ENCODE measurements at places on chromosomes 4 and X.

DNA sequence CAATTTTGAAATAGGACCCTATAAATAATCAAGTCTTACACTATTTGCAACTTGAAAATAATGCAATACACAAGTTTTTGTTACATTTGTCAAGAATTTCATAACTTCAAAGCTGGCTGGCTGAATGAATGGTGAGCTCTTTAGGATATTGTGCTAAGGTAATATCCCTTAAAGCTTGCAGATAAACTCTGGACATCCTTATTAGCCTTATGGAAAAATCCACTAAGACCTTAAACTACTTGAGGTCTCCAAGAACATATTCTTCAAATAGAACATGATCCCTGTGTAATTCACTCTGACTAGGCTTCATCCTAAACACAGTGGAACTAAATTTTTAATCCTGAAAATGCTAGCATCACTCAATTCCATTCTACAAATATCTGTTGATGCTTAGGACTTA is 199.3 kb downstream of the PACRGL start:
- DNase-seq: no peak

DNA sequence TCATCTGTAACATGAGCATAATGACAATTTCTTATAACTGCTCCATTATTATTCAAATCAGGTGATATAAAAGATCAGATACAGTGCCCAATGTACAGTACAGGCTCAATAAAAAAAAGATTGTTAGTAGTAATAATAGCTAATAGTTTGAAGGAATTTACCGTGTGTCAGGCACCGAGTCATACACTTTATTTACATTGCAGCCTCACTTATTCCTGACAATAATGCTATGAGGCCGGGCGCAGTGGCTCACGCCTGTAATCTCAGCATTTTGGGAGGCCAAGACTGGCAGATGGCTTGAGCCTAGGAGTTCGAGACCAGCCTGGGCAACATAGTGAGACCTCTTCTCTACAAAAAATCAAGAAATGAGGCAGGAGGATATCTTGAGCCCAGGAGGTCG is 10.1 kb upstream of the MAP7D3 start:
- DNase-seq: no peak

DNA sequence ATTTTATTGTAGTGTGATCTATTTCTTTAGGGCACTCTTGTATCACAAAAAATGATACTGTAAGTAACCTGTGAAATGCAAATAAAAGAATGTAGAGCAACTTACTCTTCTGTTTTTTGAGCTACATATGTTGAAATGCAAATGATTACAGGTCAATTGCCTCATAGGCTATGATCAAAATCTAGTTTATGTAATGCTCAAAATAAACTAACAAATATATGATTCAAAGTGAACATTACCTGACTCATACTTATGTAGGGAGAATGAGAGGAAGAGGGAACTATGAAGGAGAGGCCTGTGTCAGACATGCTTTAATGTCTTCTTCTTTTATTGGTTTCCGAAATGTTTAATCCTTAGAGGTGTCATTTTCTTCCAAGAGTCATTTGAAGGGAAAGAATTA is 5.0 kb upstream of the RPS6KA3 start:
- no peak for DNase-seq

DNA sequence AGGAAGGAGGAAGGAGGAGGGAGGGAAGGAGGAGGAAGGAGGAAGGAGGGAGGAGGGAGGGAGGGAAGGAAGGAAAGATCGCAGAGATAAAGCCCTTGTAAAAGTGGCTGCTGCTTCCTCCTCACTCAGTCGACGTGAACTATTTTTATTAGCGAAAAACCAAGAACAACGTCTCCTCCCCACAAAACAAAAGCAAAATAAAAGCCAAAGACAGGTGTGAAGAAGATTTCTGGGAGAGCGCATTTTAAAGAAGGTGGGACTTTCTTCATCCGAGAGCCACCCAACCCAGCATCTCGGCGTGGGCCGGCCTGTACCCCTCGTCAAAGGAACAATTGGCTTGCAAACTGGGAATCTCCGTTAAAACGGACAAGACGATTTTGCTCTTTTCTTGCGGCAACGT is 40.7 kb upstream of the ASMTL start:
- no peak for DNase-seq

DNA sequence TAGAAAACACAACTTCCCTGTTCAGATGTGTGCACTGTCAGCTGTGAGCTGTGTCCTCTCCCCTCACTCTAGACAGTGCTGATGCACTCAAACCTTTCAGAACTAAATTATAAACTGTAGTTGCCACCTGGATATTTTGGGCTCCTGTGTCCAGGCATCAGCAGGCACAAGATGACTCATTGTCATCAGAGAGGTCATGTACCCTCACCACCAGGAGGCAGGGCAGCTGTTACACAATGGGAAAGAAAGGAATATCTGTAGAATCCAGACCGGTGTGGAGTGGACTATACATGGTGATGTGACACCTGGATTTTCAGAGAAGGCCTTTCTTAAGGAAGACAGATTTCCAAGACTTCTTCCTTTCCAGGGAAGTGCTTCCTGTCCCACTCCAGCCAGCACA is 854.4 kb upstream of the AGA start:
- DNase-seq: no peak

DNA sequence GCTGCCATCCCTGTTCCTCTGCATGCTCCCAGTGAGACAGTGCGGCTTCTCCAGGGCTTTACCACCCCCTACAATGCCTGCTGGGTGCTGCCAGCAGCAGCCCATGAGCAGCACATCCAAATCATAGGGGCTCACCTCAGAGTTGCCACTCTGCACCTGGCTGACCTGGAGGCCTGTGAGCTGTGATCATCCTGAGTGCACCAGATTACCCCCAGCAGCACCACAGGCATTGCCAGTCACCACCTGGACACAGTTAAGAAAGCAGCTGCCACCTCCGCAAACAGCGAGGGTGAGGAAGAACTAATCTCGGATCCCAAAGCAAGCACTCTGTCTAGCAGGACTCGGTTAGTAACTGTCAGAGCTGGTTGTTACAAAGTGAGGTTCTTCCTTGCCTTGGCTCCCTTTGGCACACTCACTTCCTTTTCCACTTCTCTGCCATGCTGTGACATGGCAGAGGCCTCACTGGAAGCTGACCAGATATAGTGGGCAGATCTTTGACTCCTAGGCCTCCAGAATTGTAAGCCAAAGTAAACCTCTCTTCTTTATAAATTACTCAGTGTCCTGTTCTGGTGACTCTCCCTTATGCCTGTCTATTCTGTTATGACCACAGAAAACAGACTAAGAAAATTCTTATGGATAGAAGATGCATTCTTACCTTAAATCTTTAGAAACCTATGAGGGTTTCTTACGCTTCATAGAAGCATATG is 25.2 kb downstream of the LRIT3 start:
- DNase-seq: no peak

DNA sequence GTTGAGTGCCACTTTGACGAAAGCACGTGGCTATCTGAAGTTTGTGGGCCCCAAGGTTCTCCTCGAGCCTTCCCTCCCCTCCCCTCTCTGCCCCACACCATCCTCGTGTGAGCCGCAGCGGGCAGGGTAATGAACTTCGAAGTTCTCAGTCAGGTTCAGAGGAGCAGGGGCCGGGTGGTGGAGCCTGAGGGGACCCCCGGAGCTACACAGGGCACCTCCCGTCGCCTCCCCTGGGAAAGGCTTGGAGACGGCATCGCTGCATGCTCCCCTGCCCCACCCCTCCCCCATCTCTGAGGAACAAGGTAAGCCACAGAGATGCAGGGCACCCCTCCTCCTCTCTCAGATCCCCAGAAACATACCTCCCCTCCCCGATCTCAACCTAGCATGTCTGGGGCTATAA is 2.8 kb upstream of the NKX1-1 start:
- no peak for DNase-seq

GRCh38 chr4:165855191-165855590 is 17.8 kb upstream of the TLL1 start:
- no peak for DNase-seq

DNA sequence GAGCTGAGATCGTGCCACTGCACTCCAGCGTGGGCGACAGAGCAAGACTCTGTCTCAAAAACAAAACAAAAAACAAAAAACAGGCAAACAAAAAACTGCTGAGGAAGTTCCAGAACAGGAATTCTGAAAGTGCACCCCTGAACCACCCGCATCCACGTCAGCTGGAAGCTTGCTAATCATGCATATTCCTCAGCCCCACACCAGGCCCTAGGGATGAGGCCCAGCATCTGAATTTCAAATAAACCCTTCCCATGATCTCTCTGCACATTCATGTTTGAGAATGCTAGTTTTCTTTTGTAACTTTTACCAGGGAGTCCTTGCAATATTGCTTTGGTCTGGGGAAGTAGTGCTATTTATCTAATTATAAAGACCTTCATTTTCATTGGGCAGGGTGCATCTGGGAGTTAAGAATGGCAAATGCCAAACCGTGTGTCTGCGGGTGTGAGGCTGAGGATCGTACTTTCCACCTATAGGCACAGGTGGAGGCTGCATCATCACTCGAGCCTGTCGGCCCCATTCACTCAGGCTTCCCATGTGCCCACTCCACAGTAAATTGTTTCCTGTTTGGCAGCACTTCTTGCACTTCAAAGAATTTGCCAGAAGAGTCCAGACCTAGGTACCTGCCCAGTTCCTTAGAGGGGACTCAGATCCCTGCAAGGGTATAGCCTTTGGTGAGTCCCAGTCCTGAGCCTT is 23.6 kb downstream of the CCKAR start:
- DNase-seq: no peak

GRCh38 chr4:112861691-112862674 is 187.5 kb upstream of the ANK2 start:
- no peak for DNase-seq

DNA sequence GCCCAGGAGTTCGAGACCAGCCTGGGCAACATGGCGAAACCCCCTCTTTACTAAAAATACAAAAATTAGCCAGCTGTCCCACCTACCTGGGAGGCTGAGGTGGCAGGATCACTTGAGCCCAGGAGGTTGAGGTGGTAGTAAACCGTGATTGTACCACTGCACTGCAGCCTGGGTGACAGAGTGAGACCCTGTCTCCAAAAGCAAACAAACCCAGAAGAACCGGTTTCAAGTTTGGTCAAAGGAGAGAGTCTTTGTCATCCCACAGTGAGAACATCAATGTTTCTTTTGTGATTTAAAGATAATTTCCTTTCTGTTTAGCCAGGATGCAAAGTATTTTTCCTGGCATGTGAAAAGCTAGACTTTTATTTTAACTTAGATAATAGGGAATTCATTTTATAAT is 26.7 kb downstream of the PDK3 start:
- no peak for DNase-seq

- no peak for DNase-seq
These were observed 49.4 kb upstream of the NYX start for GRCh38 chrX:41397768-41398167.

DNA sequence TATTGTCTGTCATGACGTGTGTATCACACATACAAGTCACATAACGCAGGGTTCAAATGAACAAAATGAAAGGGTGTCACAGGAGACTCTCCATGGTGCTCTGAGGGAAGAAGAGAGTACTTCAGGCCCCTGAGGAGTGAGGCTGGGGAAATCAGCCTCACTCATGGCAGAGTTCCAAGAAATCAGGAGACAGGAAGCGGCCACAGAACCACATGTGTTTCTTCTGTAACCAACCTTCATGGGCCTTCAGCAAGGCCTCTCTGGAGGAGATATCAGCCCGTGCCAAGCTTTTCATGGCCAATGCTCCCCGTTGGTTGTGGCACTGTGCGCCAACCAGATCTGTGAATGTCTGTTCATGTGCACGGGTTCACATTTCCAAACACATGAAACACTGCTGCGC is 76.0 kb downstream of the NAT8L start:
- no peak for DNase-seq

DNA sequence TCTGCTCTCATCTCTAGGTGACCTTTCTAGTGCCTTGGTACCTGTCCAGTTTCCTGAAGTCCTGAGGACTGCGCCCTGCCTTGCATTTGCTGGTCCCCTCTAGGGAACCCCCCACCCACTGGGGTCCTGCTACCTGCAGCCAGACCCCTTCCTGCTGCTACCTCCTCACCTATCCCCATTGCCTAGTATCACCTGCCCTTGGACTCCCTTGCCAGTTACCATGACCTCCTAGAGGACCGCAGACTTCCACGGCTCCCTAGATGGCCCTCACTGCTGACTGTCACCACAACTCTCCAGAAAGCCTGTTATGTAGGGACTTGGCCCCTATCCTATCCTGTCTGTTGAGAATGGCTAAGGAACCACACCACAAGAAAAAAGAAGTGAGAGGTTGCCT is 166.6 kb downstream of the EFNB1 start:
- DNase-seq: no peak

- DNase-seq: no peak
These were observed 65.8 kb downstream of the RASGEF1B start for GRCh38 chr4:81405900-81406401.

DNA sequence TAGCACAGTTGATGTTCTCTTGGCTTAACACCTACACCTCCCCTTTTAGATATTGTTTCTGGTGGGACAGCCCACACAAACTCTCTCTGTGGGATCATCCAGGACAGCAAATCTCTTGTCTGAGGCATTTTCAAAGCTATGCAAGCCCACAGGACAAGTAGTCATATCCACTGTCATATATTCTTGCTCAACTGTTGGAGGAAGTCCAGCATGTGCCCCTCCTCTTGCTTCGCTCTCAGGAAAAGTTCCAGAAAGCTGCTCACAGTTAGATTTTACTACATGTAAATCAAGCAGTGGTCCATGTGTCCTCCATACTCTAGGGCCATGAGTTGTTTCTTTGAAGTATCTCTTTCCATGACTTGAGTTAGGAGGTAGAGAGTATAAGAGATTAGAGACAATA is 260.7 kb downstream of the INPP4B start:
- no peak for DNase-seq
